Stimulated activated CD4-positive, alpha-beta T cell treated with anti-CD3 and anti-CD28 coated beads, Interleukin-1b, Interleukin-23, amount 100 ng/mL, for 1 hour (primary cell): ENCODE measurements at places on chromosomes 5 and 9.
A peak's percentile ranks its signal among the peaks of the same experiment; 100 is the strongest.

- no peak for DNase-seq
Observed at GRCh38 chr9:93319992-93320500, 131.4 kb upstream of the FAM120A start.

DNA sequence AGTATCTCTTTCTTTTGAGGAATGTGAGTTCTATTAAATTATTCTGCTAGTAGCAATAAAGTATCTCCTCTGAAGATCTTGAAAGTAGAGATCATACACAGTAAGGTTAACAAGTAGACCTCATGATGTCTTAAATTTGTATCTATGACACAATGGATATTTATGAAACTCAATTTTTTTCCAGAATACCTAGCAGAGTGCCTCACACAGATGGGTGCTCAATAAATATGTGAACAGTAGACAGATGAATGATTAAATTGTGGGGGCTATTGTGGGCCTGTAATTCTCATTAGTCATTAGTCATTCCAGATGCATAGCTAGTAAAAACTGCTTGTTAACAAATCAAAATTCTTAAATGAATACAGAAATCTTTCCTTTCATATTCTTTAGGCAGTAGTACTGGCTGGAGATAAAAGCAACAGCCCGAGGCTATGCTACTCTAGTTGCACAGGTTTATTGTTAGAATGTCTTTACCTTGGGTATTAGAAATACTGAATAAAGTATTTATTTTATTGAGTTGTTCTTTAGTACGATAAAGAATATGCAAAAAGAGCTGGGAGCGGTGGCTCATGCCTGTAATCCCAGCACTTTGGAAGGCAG is 22.0 kb downstream of the CHD1 start:
- DNase-seq: no peak

DNA sequence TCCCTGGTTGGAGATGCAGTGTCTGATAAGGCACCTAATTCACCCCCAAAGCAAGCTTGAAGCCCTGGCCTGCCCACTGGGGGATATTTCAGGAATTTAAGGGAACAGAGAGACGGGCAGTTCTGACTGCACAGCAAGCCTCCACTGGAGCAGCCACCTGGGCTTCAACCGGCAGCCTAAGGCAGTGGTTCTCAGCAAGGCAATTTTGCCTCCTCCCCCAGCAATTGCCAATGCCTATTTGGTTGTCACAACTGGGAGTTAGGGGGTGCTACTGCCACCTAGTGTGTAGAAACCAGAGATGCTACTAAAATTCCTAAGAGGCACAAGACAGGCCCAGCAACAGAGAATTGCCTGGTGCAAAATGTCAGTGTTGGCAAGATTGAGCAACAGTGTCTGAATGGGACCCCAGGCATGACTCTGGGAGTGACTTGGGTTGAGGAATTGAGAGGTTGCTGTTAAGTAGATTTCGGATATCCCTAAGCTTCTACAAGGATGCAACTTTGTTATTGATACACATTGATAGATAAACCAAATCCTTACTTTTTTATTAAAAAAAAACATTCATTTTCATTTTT is 58.7 kb upstream of the CTSL start:
- DNase-seq: no peak

DNA sequence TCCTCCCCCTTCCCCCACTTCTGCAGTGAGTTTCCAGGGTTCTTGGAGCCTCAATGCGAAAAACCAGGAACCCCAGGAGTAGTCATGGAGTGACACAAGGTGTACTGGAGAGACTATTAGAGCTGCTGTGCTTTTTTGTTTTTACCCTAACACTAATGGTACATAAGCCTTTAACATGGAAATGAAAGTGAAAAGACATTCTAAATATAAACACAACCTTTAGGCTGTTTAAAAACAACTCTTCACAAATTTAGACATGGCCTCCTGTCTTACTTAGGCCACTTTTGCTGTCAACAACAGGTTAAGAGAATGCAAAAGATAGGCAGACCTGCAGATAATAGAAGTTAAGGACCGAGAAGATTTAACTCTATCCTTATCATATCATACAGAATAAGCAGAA is 232.2 kb downstream of the DENND1A start:
- DNase-seq: no peak

GRCh38 chr9:136605988-136606660 is 56.6 kb upstream of the EGFL7 start:
- no peak for DNase-seq

DNA sequence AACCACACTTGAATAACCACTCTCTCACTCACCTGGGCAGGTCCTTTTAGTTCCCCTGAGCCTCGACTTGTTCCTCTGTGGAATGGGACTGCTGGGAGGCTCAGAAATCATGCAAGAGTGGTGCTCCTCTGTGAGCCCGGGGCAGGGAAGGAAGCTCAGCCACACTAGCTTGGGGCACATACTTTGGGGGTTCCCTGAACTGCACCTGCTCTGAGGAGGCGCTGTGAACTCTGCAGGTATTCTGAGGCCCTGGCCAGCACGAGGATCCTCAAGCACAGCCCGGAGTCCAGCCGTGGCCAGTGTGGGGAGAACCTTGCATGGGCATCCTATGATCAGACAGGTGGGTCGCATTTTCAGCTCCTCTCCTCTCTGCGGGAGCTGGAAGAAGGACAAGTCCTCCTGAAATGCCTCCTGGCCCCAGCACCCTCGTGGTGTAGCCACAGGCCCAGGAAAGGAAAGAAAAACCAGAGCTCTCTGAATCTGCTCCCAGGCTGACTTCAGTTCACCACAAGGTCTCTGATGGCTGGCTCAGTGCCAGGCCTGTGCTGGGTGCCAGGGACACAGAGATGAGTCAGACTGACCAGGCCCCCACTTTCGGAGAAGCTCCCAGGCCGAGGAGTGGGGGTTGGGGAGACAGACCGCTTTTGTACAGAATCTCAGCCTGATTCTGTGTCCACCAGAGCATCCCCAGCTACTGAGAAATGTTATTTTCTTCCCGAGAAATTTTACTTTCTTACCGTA is 11.9 kb downstream of the GLIPR2 start:
- DNase-seq: peak; percentile 58

GRCh38 chr9:19294219-19294618 is 63.7 kb downstream of the DENND4C start:
- no peak for DNase-seq

DNA sequence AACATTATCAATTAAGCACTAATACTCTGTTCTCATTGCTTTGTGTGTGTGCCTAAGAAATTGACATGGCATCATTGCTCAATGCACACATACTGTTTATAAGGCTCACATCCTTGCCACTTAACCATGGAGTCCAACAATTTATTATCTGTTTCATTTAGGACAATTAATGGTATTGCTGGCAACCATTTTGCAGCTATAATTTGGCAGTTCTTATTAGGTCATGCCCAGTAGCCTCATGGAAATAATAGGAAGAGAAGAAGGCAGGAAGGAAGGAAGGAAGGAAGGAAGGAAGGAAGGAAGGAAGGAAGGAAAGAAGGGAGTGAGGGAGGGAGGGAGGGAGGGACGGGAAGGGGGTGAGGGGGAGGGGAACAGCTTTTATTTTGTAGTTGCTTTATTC is 285.5 kb upstream of the SLC24A2 start:
- DNase-seq: no peak

GRCh38 chr9:123471843-123472570 is 116.0 kb downstream of the CRB2 start:
- DNase-seq: no peak

DNA sequence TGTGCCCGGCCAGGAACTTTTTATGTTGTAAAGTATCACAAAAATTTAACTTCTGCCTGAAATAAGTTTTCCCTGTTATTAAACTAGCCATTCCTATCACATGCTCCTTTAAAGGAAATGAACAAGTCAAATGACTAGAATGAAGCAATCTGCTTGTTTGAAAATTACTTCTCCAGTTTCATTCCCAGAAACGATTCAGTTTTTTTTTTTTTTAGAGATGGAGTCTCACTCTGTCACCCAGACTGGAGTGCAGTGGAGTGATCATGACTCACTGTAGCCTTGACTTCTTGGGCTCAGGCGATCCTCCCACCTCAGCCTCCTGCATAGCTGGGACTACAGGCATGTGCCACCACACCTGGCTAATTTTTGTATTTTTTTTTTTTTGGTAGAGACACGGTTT is 13.3 kb upstream of the GNG10 start:
- no peak for DNase-seq

DNA sequence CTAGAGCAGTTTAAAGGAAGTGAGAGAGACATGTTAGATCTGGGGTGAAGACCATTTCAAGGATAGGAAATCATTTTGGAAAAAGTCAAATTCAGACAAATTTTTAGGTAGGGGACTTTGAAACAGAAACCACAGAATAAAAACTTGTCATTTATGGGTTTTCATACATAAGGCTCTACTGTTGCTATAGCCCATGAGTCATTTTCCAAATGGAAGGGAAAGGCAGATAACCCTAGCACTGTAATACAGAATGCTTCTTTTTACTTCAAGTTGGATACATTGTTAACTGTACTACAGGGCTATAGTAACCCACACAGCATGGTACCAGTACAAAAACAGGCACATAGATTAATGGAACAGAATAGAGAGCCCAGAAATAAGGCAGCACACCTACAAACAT is 455.4 kb downstream of the EBF1 start:
- DNase-seq: no peak

DNA sequence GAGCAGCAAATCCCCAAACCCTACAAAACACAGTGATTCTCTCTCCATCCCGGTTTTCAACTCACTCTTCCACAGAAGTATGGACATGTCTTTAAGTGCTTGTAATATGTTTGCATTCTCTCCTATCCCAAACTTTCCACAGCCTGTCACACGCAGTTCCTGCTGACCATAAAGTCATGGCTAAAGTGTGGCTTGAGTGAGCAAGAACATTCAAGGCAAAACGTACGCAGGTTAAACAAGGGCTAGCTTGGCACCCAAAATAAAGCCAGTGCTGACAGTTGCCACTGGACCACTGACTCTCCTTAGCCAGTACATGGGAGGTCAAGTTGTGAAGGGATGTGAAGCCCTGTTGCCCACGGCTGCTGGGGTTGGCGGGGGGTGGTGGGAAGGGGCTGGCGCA is 211.1 kb upstream of the IRX1 start:
- DNase-seq: no peak

DNA sequence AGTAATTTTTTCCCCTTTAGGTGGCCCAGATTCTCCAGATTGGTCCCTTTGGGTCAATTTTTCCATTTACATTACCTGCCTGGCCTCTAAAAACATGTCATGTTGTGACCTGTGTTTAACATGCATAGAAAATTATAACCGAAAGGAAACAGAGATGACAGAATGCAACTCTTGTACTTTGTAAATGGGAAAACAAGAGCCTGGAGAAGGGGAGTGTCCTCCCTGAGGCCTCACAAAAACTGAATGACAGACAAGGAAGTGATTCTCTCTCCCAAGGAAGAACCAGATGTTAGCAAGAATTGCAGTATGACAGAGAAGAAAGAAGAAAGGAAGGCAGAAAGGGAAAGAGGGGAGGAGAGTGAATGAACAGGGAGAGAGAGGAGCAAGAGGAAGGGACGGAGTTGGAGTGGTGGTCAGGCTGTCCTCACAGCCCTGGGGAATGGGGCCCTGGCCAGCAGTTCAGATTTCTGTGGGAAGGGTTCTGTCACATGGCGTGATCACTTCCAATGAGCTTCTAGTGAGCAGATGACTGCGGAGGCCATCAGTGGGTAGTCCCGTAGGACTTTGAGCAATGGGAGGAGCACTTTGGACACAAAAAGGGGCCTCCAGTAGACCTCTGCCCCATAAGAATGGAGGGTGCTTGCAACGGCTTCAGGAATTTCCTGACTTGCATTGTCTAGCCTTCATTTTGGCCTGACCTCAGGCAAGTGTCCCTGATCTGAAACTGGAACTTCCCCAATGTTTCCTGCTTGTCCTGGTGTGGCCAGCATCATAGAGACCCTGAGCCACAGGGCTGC is 31.6 kb downstream of the ABLIM3 start:
- no peak for DNase-seq

DNA sequence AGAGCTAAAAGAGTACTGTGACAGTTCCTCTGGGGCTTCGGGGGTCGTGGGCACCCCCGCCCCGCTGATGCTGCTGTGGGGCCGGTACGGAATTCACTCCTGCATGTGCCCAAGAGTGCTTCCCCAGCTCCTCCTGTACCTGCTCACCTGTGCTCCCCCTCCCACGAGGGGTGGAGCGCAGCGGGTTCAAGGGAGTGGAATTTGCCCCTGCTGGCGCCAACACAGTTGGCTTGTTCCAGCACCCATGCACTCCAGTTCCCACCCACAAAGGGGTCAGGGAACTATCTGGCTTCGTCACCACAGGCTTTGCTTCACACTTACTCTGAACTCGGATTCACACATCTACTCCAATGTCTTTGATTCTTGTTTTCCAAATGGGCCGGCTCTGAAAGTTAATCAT is 1086.9 kb upstream of the CDH6 start:
- DNase-seq: no peak

GRCh38 chr5:147534172-147534951 is 24.5 kb upstream of the DPYSL3 start:
- DNase-seq: no peak

GRCh38 chr5:168697034-168697720 is 118.0 kb upstream of the PANK3 start:
- no peak for DNase-seq

DNA sequence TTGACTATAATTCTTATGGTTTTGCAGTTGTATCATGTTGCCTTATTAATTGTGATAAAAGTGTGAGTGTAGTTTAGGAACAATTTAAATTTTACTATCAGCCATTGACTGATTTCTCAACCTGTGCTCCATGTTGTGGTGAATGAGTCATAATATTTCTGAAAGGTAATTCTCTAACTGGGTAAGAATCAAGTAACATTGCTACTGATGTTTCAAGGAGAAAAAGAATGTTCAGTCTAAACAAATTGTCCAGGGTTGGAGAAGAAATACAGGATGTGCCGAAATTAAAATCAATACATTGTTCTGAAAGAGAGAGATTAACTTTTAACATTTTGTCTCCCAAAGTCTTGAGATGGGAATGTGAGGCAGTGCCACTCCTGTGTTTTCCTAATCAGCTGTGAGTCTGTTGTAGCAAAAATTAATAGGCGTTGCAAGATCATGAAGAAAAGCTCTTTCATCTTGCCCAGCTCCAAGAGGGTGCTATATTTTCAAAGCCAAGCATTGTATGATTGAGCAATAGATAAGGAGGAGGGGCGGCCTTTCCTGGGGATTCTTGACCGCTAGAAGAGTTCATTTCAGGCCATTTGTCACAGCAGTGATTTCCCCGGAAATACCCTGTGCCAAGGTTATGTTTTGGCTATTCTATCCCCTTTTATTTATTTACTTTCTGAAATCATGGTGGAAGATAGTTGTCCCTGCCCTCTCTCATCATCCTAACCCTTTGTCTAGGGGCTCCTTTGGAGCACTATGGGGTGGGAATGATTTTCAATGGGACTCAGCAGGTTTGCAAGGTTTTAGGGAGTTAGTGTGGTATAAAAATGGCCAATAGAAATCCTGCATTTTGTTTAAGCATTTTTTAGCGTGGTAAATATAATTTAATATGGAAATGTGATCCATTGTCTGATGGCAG is 151.6 kb downstream of the FOCAD start:
- DNase-seq: no peak

DNA sequence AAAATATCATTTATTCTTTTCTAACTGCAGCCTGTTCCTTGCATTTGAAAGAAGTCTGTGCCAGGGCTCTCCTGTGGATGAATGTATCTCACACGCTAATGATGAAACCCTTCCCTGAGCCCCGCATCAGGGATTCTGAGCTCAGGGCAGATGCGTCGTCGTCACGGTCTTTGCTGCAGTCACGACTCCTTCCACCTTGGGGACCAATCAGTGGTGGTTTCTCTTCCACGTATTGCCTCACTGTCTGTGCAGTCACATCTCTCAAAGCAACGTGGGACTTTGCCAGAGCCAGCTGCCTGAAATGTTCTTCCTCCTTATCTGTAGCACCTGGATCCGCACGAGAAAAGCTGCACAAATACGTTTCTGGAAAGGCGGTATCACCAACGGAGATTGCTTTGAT is 13.9 kb upstream of the UBE2QL1 start:
- DNase-seq: no peak

GRCh38 chr5:107878661-107879060 is 207.9 kb upstream of the EFNA5 start:
- DNase-seq: no peak
